Left hindlimb (tissue), 1 donor: ENCODE measurements at places on chromosomes 3 and 15.

- no peak for DNase-seq
These were observed 163.9 kb downstream of the DCLK3 start for GRCh38 chr3:36600404-36600803.

GRCh38 chr3:10519236-10519635, 13.8 kb upstream of the ATP2B2 start:
- no peak for DNase-seq

DNA sequence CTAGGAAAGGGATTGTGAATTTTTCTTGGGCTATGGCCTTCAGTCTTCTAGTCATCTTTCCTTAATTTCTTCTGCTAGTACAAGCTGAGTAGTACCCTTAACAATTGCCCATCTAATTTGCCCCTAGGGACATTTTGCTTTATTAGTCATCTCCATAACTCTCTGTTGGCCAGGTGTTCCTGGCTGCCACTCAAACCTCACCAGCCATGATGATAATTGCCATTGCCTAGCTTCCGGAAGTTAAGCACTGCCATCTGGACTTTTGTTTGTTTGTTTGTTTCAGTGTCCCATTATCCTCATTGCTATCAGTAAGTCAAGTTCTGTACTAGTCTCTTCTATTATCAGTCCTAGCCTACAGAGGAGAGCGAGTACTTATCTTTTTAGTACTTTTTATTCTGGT, 36.6 kb upstream of the UBL7 start:
- DNase-seq = no peak

GRCh38 chr3:98331329-98331728, 22.3 kb upstream of the OR5K4 start:
- DNase-seq = no peak

- no peak for DNase-seq
These were observed 42.9 kb downstream of the DCUN1D1 start for GRCh38 chr3:182937293-182938051.

GRCh38 chr3:100400419-100400779, 490 bp downstream of the TOMM70 start:
- DNase-seq = no peak

- peak; percentile 58 for DNase-seq
These were observed 35.5 kb upstream of the PLCL2 start for GRCh38 chr3:16849229-16849628.

DNA sequence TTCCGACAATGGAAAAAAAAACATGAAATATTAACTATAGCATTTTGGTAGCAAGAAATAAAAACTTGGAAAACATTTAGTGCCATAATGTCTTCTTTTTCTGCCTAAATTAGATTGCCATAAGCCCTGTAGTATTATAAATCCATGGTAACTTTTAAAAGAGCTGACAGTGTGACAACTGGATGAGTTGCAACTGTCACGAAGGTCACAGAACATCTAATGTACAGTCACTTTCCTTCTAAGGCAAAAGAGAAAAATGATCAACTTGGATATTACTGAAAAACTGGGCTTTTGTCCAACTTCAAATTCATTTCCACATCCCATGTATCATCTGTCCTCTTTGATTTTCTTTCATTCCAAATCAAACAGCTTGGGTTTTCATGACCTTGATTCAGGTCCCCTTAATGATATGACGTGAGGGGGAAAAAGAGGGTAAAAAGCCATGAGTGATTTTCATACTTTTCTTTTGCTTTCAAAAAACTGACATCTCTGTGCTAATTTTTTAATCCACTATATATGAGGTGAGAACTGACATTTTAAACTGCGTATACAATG, 602 bp downstream of the CPB1 start:
- no peak for DNase-seq

- DNase-seq = no peak
These were observed 16.2 kb downstream of the MB21D2 start for GRCh38 chr3:192901435-192901834.

- no peak for DNase-seq
These were observed 75.7 kb downstream of the SENP2 start for GRCh38 chr3:185661772-185662171.

DNA sequence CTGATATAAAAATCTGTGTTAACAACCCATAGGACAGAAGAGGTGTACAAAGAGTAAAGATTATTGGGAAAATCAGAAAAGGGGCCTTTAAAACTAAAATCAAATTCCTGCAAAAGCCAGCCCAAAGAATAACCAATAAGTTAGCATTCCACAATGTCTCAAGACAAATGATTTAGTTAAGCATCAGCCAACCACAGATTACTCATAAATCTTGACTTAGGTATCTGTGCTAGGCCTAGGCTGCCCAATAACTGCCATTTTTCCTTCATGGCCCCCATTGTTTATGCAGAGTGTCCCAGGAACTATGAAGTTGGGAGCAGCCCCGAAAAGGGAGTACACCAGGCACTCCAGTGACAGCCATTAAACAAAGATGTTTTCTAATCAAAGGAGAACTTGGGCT, 7.4 kb downstream of the TRANK1 start:
- DNase-seq = no peak

DNA sequence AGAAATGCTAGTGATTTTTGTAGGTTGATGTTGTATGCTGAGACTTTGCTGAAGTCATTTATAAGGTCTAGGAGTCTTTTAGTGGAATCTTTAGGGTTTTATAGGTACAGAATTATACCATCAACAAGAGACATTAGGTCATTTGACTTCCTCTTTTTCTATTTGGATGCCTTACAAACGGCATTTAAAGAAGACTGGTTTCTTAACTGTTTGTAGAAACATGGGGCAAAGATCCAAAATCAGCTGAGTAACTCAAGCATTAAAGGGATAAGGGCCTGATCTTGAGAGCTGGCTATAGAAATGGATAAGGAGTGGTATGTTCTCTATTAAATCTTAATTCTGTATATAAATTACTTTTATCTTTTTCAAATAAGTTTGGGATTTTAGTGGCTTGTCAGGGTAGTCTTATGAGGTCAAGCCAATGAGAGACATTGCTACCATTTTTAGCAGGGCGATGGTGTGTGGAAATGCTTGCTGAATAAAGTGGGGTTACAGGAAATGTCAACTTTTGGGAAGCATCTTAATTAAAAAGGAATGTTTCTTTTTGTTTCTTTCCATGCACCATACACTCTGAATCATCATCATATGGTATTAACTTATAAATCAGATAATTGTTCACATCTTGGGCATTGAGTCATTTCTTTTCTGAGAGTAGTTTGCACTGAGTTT, 197.7 kb upstream of the GBE1 start:
- no peak for DNase-seq

- DNase-seq = no peak
These were observed 113.1 kb downstream of the THSD4 start for GRCh38 chr15:71228403-71228802.

DNA sequence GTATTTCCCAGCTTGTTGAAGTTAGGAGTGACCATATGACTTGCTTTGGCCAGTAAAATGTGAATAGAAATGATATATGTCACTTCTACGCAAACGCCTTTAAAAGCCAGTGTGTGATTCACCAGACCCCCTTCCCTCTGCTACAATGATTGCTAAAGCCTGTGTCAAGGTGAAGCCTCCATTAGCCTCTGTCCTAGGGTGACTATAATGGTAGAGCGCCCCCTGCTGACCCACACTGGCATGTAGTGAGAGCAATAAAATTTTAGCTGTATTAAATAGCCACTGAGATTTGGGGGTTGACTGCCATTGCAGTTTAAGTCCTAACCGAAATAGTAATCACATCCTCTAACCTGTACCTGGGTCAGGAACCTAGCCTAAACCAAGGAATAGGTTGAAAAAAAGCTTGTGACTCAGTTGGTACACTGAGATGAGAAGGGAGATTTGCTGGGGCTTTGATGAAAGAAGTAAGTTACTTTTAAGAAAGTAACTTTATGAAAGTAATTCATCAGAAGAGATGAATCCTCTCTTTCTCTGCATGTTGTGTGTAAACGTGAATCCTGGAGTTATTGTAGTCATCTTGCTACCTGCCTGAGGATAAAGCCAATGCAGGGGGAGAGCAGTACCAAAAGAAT, 52.6 kb downstream of the GTF2E1 start:
- peak; percentile 62 for DNase-seq
